ENCODE measurements at places on chromosomes 11 and 22.
A peak's percentile ranks its signal among the peaks of the same experiment; 100 is the strongest.

DNA sequence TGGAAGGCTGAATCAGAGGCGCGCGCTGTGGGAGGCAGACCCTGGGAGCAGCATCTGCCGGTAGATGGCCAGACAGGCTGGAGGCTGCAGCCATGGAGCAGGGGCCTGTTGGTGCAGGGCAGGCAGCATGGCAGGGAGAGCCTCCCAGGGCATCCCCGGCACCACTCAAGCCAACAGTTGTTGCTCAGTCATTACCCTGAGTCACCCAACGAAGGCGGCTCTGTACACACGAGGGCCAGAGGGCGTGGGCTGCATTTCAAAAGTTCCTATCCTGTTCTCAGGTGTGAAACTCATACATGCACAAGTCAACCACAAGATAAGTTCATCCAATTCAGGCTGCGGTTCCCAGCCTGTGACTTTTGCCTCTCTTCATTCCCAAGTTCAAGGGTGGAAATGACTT is 2.6 kb downstream of the ANO1 start:
- DNase-seq, result peak; percentile 93

GRCh38 chr11:68682531-68682961 is 1.8 kb upstream of the GAL start:
- no peak for DNase-seq

- DNase-seq, result peak; percentile 8
Observed at GRCh38 chr11:118565051-118565450, 680 bp downstream of the IFT46 start.

- no peak for DNase-seq
Observed at GRCh38 chr11:102386136-102386734, 39.2 kb downstream of the BIRC2 start.

GRCh38 chr11:74024261-74025029 is 15.6 kb upstream of the UCP3 start:
- DNase-seq, result peak; percentile 33

DNA sequence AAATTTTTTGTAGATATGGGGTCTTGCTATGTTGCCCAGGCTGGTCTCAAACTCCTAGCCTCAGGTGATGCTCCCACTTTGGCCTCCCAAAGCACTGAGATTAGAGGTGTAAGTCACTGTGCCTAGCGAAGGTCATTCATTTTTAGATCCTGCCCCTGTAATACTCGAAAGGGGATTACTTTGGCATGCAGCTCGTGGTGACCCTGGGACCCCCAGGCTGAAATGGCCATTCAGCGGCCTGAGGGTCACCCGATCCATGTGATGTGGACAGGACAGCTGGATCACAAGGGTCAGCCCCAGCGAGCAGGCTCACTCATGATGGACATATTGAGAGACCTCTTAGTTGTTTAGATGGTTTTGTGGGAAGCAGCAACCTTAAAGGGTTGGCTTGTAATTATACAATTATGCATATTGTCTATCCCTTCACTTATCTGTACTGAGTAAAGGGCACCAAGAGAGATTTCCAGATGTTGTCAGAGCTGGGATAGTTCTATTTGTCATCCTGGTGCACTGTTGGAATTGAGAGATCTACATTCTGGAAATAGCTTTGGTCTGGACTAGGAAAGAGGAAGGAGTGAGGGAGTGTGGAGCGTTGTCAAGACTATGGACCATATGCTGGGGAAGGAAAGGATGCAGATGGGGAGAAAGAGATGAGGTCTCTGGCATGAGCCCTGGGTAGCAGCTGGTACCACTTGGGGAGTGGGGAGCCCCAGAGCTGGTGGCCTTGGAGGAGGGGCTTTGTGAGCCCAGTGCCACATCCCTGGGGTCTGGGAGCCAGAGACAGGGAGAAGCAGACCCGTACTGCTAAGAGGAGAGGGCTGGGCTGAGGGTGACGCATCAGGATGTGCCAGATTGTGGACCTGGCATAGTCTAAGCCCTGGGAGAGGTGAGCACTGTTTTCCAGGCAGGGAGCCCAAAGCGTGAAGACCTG is 15.5 kb downstream of the RHBDD3 start:
- DNase-seq, result no peak

GRCh38 chr11:83682611-83682973 is 396.4 kb upstream of the CCDC90B start:
- DNase-seq, result no peak

DNA sequence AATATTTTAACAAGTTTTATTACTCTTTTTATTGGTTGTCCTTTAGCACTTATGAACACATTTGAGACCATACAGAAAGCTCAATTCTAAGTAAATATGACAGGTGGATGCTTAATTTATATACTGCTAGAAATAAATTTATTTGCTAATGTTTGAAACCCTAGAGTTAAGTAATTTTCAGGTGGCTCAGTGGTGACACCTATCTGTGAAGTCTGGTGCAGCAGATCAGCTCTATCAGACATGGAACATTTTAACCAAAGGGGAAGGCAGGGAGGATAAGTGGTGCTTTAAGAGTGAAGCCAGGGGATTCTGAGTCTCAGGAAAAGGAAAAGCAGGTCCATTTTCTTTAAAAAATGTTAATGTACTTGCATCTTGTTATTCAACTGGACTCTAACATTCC is 175.8 kb downstream of the DSCAML1 start:
- DNase-seq, result no peak

DNA sequence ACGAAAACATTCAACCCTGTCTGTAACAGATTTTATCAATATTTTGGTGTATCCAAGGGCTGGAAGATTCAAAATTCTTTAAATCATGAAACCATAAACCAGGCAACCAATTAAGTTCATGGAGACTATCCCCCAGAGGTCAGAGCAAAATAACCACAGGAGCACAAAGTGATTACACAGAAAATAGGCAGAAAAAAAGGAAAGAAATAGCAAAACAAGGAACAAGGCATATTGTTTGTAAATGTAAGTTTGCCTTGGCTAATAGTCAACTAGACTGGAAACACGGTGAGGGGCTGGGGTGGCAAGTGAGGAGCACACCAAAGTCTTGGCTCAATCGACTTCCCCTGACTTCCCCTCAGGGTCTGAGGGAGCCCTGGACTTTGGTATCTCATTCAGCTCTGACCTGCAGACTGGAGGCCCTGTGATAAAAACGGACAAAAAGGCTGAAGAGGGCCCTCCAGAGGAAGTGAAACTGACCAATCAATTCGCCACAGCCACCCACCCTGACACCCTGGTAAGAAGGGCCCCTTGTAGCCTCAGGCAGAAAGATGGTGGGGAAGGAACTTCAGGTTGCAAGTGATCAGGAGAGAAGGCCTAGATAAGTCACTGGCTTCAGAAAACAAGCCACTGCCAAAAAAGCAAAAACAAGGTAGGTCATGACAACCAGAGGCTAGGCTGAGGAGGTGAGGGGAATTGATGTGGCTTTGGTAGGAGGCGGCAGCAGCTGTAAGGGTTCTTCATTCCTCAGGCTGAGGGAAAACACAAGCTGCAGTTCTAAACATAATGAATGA is 1.8 kb downstream of the SIK3 start:
- DNase-seq, result no peak

DNA sequence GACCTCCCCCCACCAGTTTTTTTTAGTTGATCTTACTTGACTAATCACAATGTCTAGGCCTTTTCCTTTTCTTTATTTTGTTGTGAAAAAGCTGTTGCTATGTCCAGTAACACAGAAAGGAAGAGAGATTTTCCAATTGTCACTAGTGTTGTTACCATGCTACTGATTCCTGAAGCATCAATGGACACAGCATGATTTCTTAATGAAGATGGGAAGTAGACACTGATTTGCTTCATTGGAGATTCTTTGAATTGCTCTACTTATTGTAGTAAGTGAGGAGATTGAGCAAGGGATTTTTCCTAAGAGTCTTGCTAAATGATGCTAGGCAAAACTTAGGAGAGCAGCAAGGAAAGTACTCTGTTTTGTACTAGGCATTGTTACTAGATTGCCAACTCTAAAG is 4.6 kb downstream of the AASDHPPT start:
- DNase-seq, result no peak

GRCh38 chr11:62061356-62062222 is 62.2 kb upstream of the INCENP start:
- DNase-seq, result no peak

GRCh38 chr11:102473543-102473942 is 21.0 kb upstream of the TMEM123 start:
- no peak for DNase-seq

- DNase-seq, result peak; percentile 79
Observed at GRCh38 chr22:30210235-30210909, 36.2 kb downstream of the LIF start.

Data from foreskin keratinocyte (primary cell).